ENCODE measurements at places on chromosomes 5 and 9. TPM values are rescaled to one million over a fixed set of nuclear protein-coding genes. Genes with fewer than 3 reads are reported as not detected.
A peak's percentile ranks its signal among the peaks of the same experiment; 100 is the strongest.

The RACK1 gene
- total RNA-seq: 2,207 TPM

GRCh38 chr5:53970475-53970874 lies 339.9 kb downstream of the ARL15 start:
- no peaks in the 10 kb centered on the region for H3K27me3 ChIP-seq
- H3K27ac ChIP-seq: no peak overlapping the region
- H3K4me1 ChIP-seq: no peaks in the 10 kb centered on the region
- no peak for DNase-seq

The TEX48 gene
- 0.83 TPM for total RNA-seq

The HMCN2 gene
- total RNA-seq: not detected

The NEUROG1 gene
- not detected for total RNA-seq

- no peak overlapping the region for H3K4me3 ChIP-seq
- no peaks in the 10 kb centered on the region for H3K36me3 ChIP-seq
- H3K27me3 ChIP-seq: peaks cover 30% of the 10 kb centered on the region
These were observed 318.8 kb downstream of the PIK3R1 start for GRCh38 chr5:68534131-68534940.

- no peak within 1 kb of the TSS for H3K4me3 ChIP-seq
- H3K27ac ChIP-seq: no peak within 1 kb of the TSS
- H3K36me3 ChIP-seq: no peaks in the 10 kb centered on the region
- peaks cover 2% of the 10 kb centered on the region for H3K4me1 ChIP-seq
These were observed at the start of gene PRR16 for GRCh38 chr5:120463991-120464626. PRR16 (plus strand) TSS chr5:120464300.

DNA sequence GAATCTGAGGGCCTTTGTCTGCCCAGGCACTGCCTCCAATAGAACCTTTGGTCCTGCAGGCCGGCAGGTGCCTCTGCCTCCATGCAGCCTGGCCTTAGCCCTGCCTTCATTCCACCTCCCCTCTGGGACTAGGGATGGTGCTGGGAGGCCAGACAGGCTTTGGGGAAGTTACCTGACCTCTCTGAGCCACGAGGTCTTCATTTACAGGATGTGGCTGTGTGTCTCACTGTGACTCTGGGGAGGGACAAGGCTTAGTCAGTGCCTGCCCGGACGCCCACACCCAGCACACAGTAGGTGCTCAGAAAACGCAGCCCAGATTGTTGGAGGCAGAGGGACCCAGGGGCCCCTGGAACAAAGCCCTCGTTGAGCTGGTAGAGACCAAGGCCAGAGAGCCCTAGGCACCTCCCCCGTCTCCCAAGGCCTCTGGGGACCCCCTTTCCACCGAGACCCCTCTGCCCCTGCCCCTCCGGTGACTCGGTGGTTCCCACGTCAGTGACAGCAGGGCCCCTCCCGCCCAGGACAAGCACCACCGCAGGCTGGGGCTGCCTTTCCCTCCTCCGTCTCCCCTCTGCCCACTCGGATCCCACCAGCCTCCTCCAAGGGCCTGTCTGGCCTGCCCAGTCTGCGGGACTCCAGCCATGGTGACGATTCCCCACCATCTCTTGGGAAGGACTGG lies 46.9 kb upstream of the EGFL7 start:
- DNase-seq: no peak
- H3K4me3 ChIP-seq: no peak overlapping the region
- H3K36me3 ChIP-seq: no peaks in the 10 kb centered on the region
- H3K27ac ChIP-seq: no peak overlapping the region

DNA sequence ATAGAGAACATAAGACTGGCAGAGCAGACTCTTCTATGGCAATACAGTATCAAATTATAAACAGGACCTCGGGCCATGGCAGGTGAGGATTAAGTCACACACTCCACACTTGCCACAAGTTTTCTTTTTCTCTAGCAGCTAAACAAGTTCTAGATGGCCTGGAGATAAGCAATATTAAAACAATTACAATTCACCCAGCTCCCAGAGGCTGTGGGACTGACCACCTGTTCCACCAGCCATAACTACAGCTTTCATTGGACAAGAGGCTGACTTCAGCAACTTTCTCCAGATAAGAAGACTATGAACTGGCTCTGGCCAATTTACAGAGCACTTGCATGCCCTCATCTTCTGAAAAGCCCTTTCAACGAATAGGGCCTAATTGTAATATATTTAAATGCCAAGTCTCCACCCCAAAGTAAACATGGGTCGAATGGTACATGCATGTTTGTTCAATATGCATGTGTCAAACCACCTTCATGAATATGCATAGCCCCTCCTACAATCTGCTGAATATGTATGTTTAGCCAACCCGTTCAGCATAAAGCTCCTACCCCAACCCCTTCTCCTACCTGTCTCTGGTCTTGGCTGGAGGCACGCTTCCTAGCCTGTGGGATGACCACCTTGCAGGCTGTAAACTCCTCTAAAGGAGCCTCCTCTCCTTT lies 6.1 kb upstream of the CFAP157 start:
- H3K27me3 ChIP-seq: no peaks in the 10 kb centered on the region
- no peak overlapping the region for H3K4me3 ChIP-seq
- DNase-seq: no peak
- no peak overlapping the region for H3K27ac ChIP-seq

DNA sequence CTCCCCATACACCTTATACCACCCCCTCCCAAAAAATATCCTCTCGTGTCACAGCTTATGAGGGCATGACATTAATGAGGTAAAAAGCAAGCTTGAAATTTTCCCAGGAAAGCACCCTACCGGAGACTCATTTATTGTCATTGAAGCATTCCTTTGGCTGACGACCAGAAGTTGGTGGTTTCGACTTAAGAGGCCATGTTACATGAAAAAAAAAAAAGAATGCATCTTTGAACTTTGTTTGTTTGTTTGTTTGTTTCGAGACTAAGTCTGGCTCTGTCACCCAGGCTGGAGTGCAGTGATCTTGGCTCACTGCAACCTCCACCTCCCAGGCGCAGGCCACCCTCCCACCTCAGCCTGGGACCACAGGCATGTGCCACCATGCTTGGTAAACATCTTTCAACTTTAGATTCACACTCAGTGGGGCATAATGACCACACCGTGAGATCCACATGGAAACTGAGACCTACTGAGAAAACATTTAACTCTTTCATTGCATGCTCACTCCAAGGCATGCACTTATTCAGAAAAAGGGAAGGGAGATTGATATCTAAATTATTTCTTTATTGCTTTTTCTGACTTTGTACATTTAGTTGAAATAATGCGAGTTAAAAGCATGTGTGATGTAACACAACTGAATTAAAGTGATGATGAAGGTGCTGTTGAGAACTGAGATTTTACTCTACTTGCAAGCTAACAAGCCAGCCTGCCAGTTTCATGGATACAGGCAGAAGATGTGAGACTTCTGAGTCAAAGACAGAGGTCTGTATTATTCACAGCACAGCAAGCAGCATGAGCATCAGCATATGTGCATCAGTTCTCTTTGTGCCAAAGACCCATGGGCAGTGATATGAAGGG lies 5.1 kb upstream of the RAB14 start:
- no peak overlapping the region for H3K4me3 ChIP-seq
- DNase-seq: no peak
- H3K27ac ChIP-seq: peak overlapping the region; percentile 78
- peaks cover 43% of the 10 kb centered on the region for H3K4me1 ChIP-seq
- H3K27me3 ChIP-seq: no peaks in the 10 kb centered on the region
- H3K36me3 ChIP-seq: peaks cover 4% of the 10 kb centered on the region

- H3K27me3 ChIP-seq: no peaks in the 10 kb centered on the region
- no peaks in the 10 kb centered on the region for H3K36me3 ChIP-seq
- H3K4me1 ChIP-seq: no peaks in the 10 kb centered on the region
- DNase-seq: no peak
- no peak overlapping the region for H3K27ac ChIP-seq
These were observed 197.6 kb upstream of the MEF2C start for GRCh38 chr5:89080467-89081116.
